MM.1S (cell line): ENCODE measurements at places on chromosomes 4 and X.

DNA sequence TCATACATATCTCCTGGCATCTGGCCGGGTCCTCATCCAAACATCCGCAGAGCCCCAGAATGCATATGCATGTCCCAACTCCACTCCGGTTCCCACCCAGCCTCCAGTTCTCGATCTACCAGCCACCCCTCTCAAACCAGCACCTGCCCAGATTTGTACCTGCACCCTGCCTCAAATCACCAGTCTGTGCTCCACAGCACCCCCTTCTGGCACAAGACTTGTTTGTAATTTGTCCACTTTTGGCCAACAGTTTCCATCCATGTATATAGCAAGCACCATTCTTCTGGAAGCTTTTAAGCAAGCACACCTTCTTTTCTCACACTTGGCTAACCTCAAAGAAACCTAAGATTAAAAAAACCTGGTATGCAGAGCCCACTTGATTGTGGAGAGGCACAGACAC is 644.1 kb downstream of the MID1IP1 start:
- H3K27me3 ChIP-seq, result no peaks in the 10 kb centered on the region
- H3K4me1 ChIP-seq, result peaks cover 22% of the 10 kb centered on the region
- no peaks in the 10 kb centered on the region for H3K36me3 ChIP-seq
- peak; percentile 9 for DNase-seq
- H3K4me3 ChIP-seq, result no peak overlapping the region
- no peak overlapping the region for H3K27ac ChIP-seq

- H3K36me3 ChIP-seq, result no peaks in the 10 kb centered on the region; the same call in 1 of the 2 replicates
- peak; percentile 96 for DNase-seq
- no peaks in the 10 kb centered on the region for H3K27me3 ChIP-seq
- peak within 1 kb of the TSS; percentile 66 for H3K4me3 ChIP-seq
- H3K4me1 ChIP-seq, result peaks cover 30% of the 10 kb centered on the region
These were observed at the start of gene FAAH2 for GRCh38 chrX:57286507-57287251. Gene FAAH2 (plus strand): TSS chrX:57286706. CDS start chrX:57286826, 120 bp downstream.

DNA sequence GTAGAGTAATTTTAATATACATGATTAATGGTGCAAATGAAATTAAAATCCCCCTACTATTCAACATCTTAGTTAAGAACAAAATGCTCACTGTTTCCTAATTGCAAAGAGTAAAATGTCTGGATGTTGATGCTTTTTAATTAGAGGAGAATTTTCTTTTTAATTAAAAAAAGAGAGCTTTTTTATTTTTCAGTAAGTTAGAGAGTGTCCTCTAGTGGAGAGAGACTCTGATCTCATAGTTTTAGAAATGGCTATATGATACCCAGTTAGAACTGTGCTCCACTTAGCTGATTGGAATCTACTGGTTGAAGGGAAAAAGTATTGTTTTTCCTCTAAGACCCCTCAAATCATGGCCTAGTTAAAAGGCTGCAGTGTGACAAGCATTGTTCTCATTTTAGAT is 312.0 kb upstream of the MAGEB2 start:
- H3K27me3 ChIP-seq, result no peaks in the 10 kb centered on the region
- H3K4me3 ChIP-seq, result no peak overlapping the region
- no peak for DNase-seq
- no peaks in the 10 kb centered on the region for H3K36me3 ChIP-seq
- H3K27ac ChIP-seq, result no peak overlapping the region

DNA sequence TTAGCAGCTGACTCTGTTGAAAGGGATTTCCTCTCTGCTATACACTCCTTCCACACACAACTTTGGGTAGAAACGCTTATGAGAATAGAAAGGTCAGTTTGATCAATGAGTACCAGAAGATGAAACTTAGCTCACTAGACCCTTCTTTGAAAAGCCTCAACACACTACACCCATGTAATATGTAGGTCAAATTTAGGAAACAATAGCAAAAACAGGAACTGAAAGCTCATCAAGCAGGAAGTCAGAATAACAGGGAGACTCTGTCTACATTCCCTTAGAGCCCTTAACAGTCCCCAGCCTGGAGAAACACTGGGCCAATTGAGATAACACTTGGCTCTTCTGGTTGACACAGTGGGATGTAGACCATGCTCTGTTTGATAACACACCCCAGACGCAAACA is 30.7 kb downstream of the SRPX2 start:
- H3K4me1 ChIP-seq, result 0 out of 2 replicates have a peak, but pooled peaks cover 11% of the 10 kb centered on the region
- DNase-seq, result no peak
- H3K27me3 ChIP-seq, result no peaks in the 10 kb centered on the region
- H3K4me3 ChIP-seq, result no peak overlapping the region

- H3K4me3 ChIP-seq, result no peak overlapping the region
- H3K4me1 ChIP-seq, result 0 out of 2 replicates have a peak, but pooled peaks cover 5% of the 10 kb centered on the region
- H3K27me3 ChIP-seq, result peaks cover 68% of the 10 kb centered on the region
- H3K36me3 ChIP-seq, result no peaks in the 10 kb centered on the region
- H3K27ac ChIP-seq, result no peak overlapping the region
These were observed 269.9 kb downstream of the SPRY1 start for GRCh38 chr4:123666486-123666885.

DNA sequence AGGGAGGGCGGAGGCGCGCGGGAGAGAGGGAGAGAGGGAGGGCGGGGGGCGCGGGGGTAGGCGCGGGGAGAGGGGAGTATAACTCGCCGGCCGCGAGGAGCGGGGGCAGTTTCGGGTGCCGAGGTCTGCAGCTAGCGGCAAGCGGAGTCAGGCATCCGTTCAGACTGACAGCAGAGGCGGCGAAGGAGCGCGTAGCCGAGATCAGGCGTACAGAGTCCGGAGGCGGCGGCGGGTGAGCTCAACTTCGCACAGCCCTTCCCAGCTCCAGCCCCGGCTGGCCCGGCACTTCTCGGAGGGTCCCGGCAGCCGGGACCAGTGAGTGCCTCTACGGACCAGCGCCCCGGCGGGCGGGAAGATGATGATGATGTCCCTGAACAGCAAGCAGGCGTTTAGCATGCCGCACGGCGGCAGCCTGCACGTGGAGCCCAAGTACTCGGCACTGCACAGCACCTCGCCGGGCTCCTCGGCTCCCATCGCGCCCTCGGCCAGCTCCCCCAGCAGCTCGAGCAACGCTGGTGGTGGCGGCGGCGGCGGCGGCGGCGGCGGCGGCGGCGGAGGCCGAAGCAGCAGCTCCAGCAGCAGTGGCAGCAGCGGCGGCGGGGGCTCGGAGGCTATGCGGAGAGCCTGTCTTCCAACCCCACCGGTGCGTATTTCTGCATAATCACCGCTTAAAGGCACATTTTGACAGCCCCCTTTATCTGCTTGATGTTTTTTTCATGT is at the start of gene POU4F2:
Gene POU4F2, plus strand, starts transcription at position 108 of the 720 bp plus-strand sequence. Its CDS starts 248 bp downstream, at position 356.
- H3K4me3 ChIP-seq, result no peak within 1 kb of the TSS
- no peak for DNase-seq
- H3K27ac ChIP-seq, result no peak within 1 kb of the TSS
- no peaks in the 10 kb centered on the region for H3K36me3 ChIP-seq
- H3K27me3 ChIP-seq, result no peaks in the 10 kb centered on the region; the same call in 1 of the 2 replicates

GRCh38 chr4:143514497-143514896 is 995 bp downstream of the SMARCA5 start:
- H3K36me3 ChIP-seq, result no peaks in the 10 kb centered on the region; the same call in 1 of the 2 replicates
- H3K4me3 ChIP-seq, result peak overlapping the region; percentile 90

GRCh38 chr4:43423276-43423675 is 530.8 kb downstream of the GRXCR1 start:
- no peaks in the 10 kb centered on the region for H3K36me3 ChIP-seq
- no peaks in the 10 kb centered on the region for H3K27me3 ChIP-seq
- DNase-seq, result no peak
- no peak overlapping the region for H3K4me3 ChIP-seq
- H3K27ac ChIP-seq, result no peak overlapping the region

DNA sequence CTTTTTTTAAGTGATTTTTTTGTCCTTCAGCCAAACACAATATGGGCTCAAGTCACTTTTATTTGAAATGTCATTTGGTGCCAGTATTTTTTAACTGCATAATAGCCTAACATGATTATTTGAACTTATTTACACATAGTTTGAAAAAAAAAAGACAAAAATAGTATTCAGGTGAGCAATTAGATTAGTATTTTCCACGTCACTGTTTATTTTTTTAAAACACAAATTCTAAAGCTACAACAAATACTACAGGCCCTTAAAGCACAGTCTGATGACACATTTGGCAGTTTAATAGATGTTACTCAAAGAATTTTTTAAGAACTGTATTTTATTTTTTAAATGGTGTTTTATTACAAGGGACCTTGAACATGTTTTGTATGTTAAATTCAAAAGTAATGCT is 62.1 kb downstream of the EDNRA start:
- no peaks in the 10 kb centered on the region for H3K36me3 ChIP-seq
- H3K27me3 ChIP-seq, result no peaks in the 10 kb centered on the region
- DNase-seq, result no peak
- no peak overlapping the region for H3K4me3 ChIP-seq

DNA sequence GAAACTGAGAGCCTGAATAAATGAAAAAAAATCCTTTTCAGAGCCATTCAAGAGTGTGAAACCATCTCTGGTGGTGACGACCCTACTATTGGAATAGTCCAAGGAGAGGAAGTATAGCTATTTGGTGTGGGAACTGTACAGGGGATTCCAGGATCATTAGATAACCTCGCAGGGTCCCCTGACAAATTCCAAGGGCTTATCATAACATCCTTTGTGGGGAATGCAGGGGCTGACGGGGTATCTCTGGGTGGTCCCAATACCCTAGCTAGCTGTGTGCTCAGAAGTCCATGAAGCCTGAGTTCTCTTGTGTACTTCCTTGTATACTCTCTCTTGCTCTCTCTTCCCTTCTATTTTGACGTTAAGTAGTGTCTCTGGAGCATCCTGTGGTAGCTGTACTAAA is 13.8 kb upstream of the PLAC1 start:
- H3K4me3 ChIP-seq, result no peak overlapping the region
- DNase-seq, result no peak
- no peaks in the 10 kb centered on the region for H3K36me3 ChIP-seq
- no peak overlapping the region for H3K27ac ChIP-seq

DNA sequence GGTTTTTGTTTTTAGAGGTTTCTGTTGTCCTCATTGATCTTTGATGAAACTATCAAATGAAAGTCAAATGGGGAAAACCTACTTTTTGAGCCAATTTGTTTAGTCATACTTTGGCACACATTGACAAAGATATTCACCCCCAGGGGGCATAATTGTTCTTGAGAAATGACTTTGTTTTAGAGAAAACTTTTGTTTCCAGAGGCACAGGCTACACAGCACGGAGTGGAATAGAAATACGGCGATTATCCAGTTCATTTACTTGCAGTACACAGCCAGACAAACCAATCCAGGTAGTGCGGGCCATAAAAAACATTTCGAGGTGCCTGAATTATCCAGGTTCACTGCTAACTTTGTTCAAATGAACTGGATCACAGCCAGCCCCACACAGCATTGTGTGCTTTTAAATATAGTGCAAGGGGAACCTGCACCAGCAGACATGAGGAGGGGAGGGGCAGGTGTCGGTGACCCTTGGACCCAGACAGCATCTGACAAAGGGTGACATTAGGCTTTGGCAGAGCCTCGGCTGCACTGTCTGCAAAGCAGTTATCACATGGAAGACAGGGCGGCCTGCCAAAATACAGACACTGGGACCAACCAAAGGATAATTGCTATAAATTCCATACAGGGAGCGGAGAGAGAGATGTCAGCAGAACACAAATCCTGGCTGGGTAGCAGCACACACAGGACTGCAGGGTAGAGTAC is 179.6 kb upstream of the NOCT start:
- H3K27me3 ChIP-seq, result no peaks in the 10 kb centered on the region
- peak; percentile 8 for DNase-seq
- no peak overlapping the region for H3K27ac ChIP-seq
- no peak overlapping the region for H3K4me3 ChIP-seq

GRCh38 chr4:18039113-18039512 is 17.6 kb upstream of the LCORL start:
- no peaks in the 10 kb centered on the region for H3K4me1 ChIP-seq
- H3K4me3 ChIP-seq, result no peak overlapping the region
- no peak for DNase-seq
- no peaks in the 10 kb centered on the region for H3K36me3 ChIP-seq

DNA sequence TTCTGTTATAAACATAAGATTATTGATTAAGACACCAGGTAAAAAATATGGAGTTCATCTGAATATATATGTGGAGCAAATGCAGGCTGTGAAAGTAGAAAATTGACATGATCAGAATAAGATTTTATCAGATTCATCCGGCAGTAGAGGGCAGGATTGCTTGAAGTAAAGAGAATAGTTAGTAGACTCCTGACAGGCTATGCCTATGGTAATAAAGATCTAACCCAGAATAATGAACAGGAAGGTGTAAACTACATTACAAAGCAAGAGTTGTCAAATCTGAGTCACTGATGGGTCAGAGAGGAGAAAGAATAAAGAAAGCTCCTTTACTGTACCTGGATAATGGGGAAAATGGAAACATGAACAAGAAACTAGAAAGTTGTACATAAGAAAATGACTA is 20.8 kb upstream of the TMEM184C start:
- H3K27ac ChIP-seq, result no peak overlapping the region
- no peaks in the 10 kb centered on the region for H3K4me1 ChIP-seq

DNA sequence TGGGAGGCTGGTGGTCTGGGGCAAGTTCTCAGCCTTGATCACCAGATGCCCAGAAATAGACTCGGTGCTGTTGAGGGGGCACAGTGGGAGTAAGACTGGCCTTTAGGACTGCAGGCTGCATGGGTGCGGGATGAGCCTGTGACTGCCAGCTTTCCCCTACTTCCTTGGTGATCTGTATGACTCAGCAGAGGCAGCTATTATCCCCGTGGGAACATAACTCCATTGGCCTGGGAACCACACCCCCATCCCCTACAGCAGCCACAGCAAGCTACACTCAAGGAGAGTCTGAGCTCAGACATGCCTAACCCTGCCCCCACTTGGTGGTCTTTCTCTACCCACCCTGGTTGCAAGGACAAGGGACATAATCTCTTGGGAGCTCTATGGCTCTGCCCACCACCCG is 20.6 kb downstream of the CLIC2 start:
- H3K27ac ChIP-seq, result no peak overlapping the region
- DNase-seq, result no peak
- no peak overlapping the region for H3K4me3 ChIP-seq
- no peaks in the 10 kb centered on the region for H3K36me3 ChIP-seq
- no peaks in the 10 kb centered on the region for H3K4me1 ChIP-seq

DNA sequence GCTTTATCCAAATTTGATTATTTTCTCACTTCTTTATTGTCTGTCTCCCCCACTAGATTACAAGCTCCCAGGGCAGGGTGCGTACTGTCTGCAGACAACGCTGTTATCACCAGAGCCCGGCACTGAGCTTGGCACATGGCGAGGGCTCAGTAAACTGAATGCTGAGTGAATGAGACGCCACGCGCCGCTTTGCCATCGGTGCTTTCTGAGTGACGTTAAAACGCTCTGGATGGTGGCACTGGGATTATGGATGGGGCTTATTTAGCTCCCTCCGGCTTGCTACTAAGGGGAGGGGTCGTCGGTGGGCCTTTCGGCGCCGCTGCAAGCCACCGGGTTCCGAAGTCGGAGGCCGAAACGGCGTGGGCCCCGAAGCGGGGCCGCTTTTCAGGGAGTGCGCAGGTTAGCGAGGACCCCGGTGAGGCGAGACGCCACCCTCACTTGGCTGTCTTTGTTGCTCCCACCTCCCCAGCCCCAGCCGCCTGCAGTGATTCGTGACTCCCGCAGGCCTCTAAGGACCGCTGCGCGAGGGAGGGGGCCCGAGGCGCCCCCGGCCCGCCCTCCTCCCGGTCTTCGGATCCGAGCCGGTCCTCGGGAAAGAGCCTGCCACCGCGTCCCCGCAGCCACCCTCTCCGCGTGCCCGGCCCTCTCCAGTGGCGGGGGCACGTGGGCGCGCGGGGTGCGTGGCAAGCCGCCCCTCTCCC is 569 bp upstream of the FHL1 start:
- H3K4me3 ChIP-seq, result peak overlapping the region; percentile 67
- H3K36me3 ChIP-seq, result no peaks in the 10 kb centered on the region
- peaks cover 4% of the 10 kb centered on the region; the same call in 1 of the 2 replicates for H3K4me1 ChIP-seq
